ENCODE measurements at places on chromosomes 12 and 14. TPM values are rescaled to one million over a fixed set of nuclear protein-coding genes. Genes with fewer than 3 reads are reported as not detected.

NID2 gene
- total RNA-seq = 102 TPM

GRCh38 chr14:32189811-32190210 is 12.0 kb upstream of the RNU6-7 start:
- no peak for DNase-seq

- no peak for DNase-seq
These were observed 3.7 kb upstream of the LPCAT3 start for GRCh38 chr12:7021956-7022355.

PNMA1 gene
- 38.3 TPM for total RNA-seq

- no peak for DNase-seq
These were observed 178.4 kb downstream of the KCNA5 start for GRCh38 chr12:5222011-5222461.

DNA sequence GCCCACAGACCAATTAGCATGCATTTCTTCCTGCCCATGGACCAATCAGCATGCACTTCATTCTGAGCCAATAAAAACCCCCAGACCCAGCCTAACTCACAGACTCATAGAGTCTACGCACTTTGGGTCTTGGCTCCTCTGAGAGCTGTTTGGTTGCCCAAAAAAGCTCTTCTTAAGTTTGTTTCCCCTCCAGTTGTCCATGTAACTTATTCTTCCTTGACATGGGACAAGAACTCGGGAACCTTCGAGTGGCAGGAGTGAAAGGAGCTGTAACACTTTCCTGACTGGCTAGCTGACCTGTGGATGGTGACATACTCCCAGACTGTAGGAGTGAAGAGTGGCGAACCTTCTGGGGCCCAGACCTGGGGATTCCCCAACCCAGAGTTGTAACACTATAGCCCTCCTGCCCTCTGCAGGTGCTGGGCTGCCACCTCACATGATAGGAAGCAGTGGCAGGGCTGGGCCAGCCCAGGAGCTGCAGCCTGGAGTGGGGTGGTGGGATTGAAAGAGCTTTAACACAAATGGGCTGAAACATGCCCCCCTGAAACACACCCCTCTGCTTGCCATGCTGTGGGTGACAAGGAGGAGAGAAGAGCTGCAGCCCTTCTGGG is 4.4 kb upstream of the BTBD7 start:
- no peak for DNase-seq

- no peak for DNase-seq
These were observed 93.5 kb downstream of the SMOC1 start for GRCh38 chr14:69972755-69973154.

DNA sequence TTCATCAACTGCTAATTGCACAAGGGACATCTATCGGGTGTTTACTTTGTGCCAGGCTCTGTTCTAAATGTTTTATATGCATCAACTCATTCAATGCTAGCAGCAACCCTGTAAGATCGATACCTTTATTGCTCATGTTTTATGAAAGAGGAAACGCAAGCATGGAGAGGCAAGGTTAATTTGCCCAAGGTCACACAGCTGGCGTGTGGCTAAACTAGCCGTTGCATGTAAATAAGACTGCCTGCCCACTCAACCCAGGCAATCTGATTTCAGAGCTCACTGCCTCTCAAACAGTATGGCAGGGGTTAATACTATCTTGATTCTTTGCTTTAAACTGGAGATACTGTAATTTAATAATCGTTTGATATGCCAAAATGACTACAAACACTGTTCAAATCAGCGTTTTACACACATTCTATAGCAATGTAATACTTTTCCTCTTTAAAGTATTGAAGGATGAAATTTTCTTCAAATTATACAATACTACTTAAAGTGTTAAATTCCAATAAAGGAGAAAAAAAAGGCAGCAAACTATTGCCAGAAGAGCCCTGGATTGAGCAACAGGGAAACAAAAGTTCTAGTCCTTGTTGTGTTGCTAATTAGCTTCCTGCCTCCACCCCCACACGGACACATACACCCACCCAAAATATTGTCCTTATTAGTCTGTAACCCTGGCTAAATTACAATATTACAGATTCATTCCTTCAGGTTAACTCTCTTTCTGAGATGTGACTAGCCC is 39.1 kb upstream of the DHRS7 start:
- DNase-seq = no peak

PTCSC3 gene
- not detected for total RNA-seq

Measured in urinary bladder (tissue), 4 donors.